Sigmoid colon (tissue), 7 donors: ENCODE measurements at places on chromosomes 1 and 21. TPM values are rescaled to one million over a fixed set of nuclear protein-coding genes. Genes with fewer than 3 reads are reported as not detected.

The CFAP45 gene
- 1.8 TPM for total RNA-seq

DNA sequence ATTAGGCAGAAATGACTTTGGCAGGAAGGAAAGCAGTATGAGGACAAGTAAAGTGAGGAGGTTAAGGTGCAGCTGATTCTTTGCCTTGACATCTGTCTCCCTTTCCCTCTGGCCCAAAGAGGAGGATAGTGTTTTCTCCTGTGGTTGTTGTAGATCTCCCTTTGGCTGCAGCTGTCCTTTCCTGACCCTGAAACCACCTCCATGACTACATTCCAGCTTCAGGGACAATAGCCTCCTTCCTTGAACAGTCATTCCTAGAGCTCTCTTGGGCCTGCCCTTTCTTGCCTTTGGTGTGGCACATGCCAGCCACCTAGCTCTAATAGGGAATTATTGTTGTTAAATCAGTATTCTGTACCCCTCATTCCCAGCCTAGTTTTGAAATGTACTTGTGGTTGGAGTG, 6.2 kb downstream of the ZMYM1 start:
- DNase-seq: no peak

DNA sequence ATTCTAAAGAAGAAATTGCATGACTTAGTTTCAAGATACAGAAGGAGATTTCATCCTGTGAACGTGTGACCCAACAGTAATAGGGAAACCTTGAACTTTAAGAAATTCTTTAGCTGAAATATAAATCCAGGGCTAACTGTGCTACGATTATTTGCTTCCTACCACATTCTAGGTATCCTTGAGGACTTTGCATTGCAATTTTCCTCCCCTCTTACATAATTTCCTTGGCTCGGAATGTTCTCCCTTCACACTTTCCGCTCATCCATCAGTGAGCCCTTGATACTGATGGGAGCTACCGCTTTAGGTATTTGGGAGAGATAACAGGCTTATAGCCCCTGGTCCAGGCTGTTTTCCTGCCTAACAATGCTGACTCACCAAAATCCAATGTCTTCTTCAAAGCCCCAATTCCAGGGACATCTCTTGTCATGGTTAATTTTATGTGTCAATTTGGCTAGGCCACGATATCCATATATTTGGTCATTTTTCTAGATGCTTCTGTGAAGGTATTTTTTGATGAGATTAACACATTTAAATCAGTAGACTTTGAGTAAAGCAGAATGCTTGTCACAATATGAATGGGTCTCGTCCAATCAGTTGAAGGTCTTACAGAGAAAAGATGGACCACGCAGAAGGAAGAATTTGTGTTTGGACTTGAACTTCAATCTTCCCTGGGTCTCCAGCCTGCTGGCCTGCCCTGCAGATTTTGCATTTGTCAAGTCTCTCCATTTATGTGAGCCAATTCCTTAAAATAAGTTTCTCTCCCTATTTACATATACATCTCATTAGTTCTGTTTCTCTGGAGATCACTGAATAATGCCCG, 121.2 kb downstream of the PTPN14 start:
- DNase-seq: no peak

- no peak for DNase-seq
Measured at GRCh38 chr1:159889821-159890252, 10.1 kb downstream of the CFAP45 start.

DNA sequence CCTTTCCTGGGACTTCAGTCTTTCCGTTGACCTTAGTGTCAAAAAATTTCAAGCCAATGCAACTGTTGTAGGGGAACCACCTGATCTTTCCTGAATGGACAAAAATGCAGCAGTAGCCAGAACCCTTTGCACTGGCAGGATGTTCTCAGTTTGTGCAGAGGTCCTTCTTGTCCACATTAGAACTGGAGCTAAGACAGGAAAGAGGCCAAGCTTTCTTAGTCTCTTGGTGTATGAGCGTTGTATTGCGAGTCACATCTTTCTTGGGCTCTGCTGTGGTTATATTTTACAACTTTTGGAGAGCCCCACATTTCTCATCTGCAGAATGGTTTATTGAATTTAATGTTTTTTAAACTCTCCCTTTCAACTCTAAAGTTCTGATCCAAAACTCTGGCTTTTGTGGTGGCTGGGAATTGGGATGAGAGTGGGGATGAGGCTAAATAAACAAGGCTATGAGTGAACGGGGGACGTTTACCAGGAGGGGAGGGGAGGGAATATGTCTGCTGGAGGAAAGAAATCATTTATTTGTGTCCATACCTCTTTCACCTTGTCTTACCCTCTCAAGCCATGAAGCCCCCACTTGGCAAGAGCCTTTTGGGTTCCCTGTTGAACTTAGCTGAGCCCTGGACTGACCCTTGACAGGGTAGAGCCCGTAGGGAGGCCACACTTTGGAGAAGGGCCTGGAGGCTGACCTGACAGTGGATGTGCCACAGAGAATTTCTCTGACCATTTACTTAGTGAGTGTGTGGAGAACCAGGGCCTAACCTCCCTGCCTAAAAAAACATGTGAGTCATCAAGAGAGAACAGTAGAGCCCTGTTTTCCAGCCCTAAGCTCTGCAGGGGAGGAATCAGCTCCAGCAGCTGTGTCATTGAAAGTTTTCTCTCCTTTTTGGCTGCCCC, 586 bp downstream of the CHI3L2 start:
- DNase-seq: no peak

DNA sequence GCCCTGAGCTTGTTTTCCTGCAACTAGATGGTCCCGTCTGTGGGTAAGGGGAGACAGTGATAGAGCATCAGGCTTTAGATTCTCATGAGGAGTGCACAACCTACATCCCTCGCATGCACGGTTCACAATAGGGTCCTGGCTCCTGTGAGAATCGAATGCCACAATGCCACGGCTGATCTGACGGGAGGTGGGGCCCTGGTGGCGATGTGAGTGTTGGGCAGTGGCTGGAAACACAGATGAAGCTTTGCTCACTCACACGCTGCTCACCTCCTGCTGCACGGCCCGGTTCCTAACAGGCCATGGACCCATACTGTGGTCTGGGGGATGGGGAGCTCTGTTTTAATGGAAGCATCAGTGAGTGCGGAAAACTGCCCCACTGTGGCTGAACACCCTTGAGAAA, 35.8 kb upstream of the TTC34 start:
- no peak for DNase-seq

- no peak for DNase-seq
Measured at GRCh38 chr1:184031409-184032107, 6.0 kb downstream of the COLGALT2 start.

- peak; percentile 98 for DNase-seq
Measured at GRCh38 chr1:11802973-11803885, 2.5 kb downstream of the MTHFR start.

The FASLG gene
- not detected for total RNA-seq

- no peak for DNase-seq
Measured at GRCh38 chr1:169726851-169727250, 7.0 kb downstream of the SELE start.

The SLC30A2 gene
- 0.16 TPM for total RNA-seq

The HTR6 gene
- total RNA-seq: not detected

The CD5L gene
- not detected for total RNA-seq

The TEX38 gene
- not detected for total RNA-seq

GRCh38 chr21:32143241-32143939, 135.5 kb downstream of the MIS18A start:
- peak; percentile 71 for DNase-seq

GRCh38 chr1:65344171-65344814, 35.0 kb downstream of the DNAJC6 start:
- DNase-seq: no peak

The LEMD1 gene
- total RNA-seq: not detected

DNA sequence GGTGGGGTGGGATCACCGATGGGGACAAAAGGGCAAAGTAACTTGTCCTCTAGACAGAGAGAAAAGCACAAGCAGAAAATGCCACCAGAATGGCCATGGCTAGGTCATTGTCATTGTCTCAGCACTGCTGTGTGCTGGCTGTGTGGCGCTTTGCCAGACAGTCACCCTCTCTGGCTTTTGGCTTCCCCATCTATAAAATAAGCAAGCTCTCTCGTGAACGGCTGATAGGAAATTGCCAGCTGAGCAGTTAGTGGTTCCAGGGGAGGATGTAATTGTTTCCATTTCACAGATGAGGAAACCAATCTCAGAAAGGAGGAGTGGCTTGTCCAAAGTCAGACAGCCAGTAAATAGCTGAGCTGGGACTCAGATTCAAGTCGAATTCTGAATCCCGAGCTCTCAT, 32.5 kb downstream of the PADI2 start:
- DNase-seq: no peak

GRCh38 chr1:183243161-183244050, 57.3 kb downstream of the LAMC2 start:
- DNase-seq: peak; percentile 93

DNA sequence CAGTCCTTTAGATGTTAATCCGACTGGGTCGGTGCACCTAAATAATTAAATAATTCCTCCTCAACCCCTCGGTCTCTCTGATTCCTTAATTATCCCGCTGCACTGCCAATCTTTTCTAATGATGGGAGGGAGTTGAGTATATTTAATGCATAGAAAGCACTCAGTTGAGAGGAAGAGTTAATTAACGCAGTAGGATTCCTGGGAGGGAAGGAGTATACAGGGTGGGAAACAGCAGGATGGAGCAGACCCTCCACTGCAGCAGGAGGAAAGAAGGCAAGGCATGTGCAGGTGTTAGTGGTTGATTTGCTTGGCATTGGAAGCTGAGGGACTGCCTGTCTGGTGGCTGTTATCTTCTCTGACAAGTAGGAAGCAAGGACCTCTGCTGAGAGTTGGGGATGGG, 9.9 kb upstream of the REN start:
- DNase-seq: no peak

DNA sequence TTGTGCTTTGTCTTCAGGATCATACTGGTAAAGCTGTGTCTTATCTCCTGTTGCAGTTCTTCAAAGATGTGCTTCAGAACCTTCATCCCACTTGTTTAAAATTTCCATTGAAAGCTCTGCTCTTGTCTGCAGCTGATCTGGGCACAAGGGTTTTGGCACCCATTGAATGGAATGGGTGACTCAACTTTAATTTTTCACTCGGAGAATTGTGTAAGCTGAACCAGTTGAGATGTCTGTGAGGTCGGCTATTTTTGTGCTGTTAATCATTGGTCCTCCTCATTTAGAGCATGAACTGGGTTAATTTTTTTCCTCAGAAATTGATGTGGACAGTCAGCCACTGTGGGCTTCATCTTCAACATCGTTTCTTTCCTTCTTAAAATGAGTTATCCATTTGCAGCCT, 252.1 kb downstream of the TM2D1 start:
- no peak for DNase-seq

DNA sequence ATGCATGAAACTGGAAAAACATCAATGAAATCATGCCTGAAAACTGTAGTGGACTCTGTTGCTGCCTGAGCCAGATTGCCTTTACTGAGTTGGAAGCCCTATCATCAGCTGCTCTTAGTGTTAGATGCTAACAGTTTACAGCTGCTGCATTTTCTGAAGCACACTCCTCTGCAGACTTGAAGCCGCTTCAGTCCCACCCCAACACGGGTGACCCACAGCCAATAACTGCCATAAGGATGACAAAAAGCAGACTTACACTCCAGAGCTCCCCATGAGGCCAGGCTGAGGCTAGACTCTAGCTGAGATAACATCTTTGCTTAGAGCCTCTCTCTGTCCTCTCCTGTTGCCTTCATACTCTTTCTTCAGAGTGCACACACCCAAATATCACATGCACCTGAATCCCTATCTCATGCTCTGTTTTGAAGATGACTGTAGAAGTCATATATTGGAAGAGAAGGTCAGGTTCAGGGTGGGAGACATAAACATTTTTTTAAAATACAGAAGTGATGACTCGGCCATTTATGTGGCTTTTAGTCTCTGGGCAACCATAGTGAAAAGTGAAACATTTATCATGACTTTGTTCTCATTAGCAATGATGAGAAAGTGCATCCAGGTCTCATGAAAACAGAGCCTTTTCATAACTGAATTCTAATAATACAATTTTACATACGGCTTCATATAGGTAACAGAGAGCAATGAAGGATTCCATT, 161.0 kb downstream of the KCNK2 start:
- no peak for DNase-seq

- DNase-seq: no peak
Measured at GRCh38 chr1:239357867-239358266, 28.5 kb upstream of the CHRM3 start.

The OR2L8 gene
- total RNA-seq: not detected

DNA sequence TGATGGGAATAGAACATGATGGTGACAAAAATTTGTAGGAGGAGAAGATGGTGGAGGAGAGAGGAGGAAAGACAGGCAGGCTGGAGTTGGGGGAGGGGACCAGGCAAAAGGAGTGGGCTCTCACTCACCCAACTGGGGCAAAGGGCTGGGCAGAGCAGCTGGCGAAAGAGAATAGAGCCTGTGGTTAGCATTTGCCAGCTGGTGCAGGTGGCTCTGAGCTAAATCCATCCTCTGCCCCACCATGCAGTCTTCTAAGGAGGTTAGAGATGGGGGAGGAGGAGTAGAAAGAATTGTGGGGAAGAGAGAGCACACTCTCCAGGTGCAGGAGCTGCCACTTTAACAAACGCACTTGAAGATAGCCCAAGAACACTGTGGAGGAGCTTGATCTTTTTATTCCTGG, 27.6 kb upstream of the SLAMF1 start:
- no peak for DNase-seq

- no peak for DNase-seq
Measured at GRCh38 chr1:15189692-15190370, 36.3 kb downstream of the TMEM51 start.
